Testis (tissue), 5 donors: ENCODE measurements at places on chromosomes 2 and 18. TPM values are rescaled to one million over a fixed set of nuclear protein-coding genes. Genes with fewer than 3 reads are reported as not detected.
A peak's percentile ranks its signal among the peaks of the same experiment; 100 is the strongest.

DNA sequence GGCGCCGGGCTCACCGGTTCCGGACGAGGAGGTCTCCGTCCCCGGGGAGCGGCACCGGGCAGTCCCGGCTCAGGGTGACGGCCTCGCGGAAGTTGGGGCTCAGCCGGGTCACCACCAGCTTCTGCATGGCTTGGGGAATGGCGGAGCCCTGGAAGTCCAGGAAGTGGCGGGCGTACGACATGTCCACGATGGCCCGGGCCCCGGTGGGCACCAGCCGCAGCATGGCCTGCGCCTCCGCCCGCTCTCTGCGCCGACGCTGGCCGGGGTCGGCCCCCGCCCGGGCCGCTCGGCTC is 157 bp downstream of the PTGR3 start:
- DNase-seq: no peak

DNA sequence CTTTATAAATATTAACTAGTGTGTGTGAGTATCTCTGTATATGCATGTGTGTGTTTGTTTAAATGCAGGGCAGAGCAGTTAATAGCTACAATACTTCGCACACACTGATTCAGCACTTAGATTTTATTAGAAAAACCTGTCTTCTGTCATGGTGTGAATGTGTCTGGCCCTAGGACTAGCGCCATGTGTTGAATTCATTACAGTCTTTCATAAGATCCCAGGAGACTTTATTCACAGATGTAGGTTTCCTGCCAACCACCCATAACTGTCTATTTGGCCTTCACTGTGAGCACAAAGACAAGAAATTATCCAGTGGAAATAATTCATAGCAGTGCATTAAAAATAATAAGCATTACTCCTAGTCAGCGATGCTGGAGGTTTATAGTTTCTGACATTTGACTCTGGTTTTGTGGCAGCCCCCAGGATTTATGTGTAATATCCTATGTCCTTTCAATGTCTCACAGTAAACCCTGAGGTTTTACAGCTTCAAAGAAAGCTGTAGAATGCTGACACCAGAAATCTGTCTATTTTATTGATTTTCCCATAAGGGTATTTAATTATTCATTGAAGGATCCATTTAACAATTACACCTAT is 93.9 kb downstream of the ZNF804A start:
- no peak for DNase-seq

GRCh38 chr2:202717598-202718310 is 83.0 kb downstream of the FAM117B start:
- DNase-seq: no peak

GRCh38 chr2:162230761-162231160 is 12.5 kb downstream of the FAP start:
- DNase-seq: no peak

DNA sequence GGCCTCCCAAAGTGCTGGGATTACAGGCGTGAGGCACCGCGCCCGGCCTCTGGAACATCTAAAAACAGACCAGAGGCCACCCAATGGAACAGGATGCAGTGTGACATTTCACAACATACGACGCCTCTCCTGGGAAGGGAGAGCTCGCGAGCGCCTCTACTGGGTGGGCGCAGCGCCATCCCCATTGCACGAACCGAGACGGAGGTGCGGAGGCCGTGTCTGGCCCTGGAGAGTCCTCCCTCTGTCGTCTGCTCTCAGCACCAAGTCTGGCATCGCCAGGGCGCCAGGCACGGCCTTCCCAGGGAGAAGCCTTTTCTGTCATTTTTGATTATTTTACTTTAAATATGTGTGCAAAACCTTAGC is 9.4 kb upstream of the GBX2 start:
- peak; percentile 50 for DNase-seq

- no peak for DNase-seq
Observed at GRCh38 chr2:109478906-109479493, 134.8 kb downstream of the SEPTIN10 start.

DNA sequence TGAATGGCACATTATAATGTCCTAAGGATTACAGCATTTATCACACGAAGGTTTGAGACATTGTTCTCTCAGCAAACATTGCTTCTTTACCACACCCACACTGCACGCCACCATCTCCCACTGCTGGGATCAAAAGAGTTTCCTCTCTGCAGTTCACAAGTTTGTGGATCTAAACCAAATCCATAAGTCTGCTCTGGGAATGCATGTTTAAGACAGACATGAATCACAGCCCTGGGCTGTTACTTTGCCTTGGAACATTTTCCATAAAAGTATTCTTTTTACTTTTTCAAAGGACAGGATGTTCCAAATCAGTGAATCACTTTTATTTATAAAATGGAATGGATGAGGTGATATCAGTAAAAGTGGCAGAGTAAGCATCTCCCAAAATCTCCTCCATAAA is 36.1 kb downstream of the STPG4 start:
- no peak for DNase-seq

GRCh38 chr2:177282181-177282641 is 17.7 kb upstream of the NFE2L2 start:
- DNase-seq: no peak

The RUFY4 gene
- 0.37 TPM for total RNA-seq
